ENCODE measurements at places on chromosomes 6 and 20. TPM values are rescaled to one million over a fixed set of nuclear protein-coding genes. Genes with fewer than 3 reads are reported as not detected.
A peak's percentile ranks its signal among the peaks of the same experiment; 100 is the strongest.

DNA sequence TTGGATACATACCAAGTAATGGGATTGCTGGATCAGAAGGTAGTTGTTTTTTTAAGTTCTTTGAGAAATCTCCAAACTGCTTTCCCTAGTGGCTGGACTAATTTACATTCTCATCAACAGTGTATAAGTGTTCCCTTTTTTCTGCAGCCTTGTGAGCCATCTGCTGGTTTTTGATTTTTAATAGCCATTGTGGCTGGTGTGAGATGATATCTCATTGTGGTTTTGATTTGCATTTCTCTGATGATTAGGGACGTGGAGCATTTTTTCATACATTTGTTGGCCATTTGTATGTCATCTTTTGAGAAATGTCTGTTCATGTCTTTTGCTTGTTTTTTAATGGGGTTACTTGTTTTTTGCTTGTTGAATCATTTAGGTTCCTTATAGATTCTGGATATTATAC is 34.8 kb downstream of the TOP1 start:
- DNase-seq = peak; percentile 26

The TRIM38 gene
- total RNA-seq = 16.1 TPM

DNA sequence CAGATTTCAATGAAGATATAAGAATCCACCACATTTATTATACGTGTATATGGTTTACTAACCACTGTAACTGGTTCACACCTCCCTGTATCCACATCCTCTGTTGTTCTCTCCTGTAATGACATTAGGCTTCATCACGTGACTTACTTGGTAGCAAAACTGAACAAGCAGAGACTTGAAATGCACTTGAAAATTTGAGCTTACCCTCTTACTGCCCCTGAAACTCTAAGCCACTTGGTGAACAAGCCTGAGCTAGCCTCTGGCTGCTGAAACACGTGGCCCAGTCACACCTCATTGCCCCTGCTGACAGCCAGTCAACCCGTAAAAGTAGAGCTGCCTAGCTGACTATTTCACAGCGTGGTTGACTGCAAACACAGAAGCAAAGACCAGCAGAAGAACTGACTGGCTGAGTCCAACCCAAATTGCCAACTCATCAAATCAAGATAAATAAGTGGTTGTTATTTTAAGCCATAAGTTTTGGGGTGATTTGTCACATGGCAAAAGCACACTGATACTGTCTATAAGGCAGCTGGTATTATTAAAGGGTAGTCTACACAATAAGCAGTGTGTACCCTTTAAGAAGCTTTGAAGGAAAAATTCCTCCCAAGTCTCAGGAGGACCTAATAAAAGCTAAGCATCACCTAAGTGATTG is 109.0 kb downstream of the RALGAPA2 start:
- DNase-seq = peak; percentile 20

DNA sequence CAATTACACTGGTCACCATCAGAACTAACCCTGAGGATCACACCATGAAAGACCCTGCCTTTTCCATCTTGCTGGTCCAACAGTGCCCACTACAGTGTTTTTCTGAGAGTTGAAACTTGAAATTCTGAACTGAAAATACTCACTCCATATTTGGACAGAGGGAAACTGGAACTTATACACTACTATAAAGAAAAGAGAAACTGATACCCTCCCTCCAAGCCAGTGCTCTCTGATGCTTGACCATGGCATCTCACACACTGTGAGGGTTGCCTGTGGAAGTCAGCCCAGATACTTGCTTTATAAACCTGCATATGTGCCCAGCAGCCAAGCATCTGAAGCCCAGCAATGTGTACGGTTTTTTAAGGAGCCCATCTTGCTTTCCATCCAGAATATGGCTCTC is 108.7 kb downstream of the FOXA2 start:
- no peak for DNase-seq

The CEP85L gene
- 15.4 TPM for total RNA-seq

DNA sequence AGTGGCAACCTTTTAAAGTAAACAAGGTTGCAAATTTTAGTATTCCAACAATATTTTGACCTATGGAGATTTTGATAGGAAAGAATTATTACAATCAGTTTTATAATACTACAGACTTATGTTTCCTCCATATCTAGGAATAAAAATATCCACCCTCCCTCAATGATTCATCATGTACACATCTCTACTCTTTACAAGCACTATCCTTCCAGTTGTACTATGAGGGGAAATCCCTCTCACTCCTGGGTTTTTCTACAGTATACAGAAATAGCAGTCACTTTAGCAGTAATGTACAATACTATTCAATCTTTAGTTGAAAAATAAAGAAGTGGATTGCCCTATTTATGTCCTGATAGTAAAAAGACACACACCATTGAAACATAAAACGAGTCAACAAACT is 46.3 kb upstream of the SCML4 start:
- no peak for DNase-seq

DNA sequence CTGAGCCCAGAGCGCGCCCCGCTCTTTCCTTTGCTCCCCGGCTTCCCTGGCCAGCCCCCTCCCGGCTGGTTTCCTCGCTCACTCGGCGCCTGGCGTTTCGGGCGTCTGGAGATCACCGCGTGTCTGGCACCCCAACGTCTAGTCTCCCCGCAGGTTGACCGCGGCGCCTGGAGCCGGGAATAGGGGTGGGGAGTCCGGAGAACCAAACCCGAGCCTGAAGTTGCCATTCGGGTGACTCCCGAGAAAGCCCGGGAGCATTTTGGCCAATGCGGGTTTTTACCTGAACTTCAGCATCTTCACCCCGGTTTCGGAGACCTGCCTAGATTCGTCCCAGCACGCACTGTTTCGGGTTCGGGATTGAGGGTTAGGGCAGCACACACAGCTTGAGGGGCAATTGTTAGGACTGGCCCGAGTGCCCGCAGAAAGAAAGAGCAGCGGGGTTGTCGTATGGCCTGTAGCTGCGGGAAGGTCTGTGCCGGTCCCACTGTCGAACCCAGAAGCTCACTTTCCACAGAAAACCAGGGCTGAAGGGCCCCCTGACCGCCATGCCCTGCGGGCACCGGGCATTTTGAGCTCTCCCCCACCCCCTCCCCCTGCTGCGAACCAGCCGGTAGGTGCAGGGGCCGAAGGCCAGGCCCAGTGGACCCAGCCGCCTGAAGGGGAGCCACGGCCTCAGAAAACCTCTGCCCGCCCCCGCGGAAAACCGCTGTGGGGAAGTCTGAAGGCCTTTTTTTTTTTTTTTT is 2.1 kb downstream of the FOXP4 start:
- DNase-seq = no peak

The GTSF1L gene
- total RNA-seq = 4.0 TPM

DNA sequence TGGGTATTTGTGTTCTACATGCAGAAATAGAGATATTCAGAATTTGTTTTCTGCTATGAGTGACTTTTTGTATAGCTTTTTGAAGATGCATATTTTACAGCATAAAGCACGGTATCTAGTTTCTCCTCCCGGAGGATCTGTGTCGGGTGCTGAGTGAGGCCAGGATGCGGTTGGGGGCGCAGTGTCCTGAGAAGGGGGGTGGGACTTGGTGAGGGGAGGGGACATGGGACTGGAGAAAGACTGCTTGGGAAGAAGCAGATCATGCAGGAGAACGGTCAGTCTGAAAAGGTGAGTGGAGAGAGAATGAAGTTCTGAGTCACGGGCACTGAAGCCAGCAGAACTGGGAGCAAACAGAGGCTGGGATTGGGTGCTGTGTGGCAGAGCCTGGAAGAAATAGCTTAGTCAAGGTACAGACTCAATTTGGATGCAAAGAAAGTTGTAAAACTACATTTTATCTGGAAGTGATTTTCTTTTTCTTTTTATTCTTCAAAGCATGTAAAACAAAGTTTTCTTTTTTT is 44.0 kb downstream of the STX11 start:
- no peak for DNase-seq

DNA sequence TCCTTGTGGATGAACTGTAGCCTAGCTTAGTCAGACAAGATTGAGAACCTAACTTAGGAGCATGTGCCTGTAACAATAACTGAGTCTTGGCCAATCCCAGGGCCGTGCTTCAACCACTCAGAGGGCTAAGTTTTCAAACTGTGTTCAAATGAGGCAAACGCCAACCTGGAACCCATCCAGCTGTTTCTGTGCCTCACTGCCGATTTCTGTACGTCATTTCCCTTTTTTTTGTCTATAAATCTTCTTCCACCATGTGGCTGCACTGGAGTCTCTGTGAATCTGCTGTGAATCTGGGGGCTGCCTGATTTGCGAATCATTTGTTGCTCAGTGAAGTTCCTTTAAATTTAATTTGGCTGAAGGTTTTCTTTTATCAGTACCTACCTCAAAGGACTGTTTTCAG is 115.0 kb upstream of the CHD6 start:
- DNase-seq = no peak

GRCh38 chr6:12336121-12336971 is 46.2 kb downstream of the EDN1 start:
- no peak for DNase-seq

The FNDC11 gene
- total RNA-seq = 2.1 TPM

The DUSP15 gene
- 0.61 TPM for total RNA-seq

DNA sequence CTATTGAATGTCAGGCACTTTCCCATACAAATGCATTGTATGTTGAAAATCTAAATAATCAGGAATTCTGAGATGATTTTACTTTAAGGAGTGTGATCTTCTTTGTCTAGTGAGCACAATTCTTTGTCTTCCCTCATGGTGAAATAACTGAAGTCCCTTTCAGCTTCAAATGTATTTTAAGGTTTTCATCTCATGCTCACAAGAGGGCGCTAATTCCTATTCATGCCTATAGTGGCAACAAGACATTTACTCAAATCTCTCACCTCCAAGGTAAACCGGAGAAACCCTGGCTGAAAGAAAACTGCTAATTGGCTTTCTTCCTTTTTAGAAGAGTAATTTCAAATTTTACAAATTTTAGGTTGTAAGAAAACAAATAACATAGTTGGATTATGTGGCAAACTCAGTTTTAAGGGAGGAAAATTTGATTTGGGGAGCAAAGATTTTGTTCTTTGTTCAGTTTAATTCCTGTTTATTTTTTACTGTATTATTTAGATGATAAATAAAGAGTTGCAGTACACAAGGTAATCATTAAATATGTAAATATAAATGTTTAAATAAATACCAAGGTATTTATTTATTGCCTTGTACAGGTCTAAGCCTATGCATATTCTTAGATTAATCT is 69.1 kb downstream of the SLC35F1 start:
- peak; percentile 53 for DNase-seq

DNA sequence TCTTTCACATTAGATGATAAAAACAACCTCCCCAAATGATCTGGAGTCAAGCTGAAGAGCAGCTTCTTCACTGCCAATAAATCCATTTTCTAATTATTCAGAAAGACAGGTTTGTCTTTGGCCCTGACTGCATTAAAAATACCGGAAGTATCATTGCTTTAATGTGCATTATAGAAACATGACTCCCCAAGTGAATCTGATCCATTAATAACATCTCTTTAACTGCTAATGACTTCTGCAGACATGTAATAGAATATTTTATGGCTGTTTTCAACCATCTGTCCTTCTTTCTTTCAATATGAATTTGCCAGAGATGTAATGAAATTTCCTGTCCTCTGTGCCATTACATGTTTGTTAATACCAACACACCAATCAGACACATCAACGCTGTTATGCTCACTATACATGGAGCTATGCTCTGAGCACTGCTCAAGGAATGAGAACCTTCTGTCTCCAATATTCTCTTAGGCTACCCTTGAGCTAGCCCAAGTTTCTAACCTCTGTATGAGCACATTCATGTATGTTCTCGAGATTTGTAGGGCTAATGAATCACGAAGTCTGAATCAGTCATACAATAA is 87.8 kb downstream of the LYRM4 start:
- no peak for DNase-seq

GRCh38 chr6:3726421-3726820 is 25.1 kb downstream of the PXDC1 start:
- no peak for DNase-seq

- no peak for DNase-seq
Observed at GRCh38 chr6:129510950-129511349, 199.0 kb downstream of the ARHGAP18 start.

Data from OCI-LY7 (cell line).